LHCN-M2 (cell line): ENCODE measurements at places on chromosomes 5 and 9. TPM values are rescaled to one million over a fixed set of nuclear protein-coding genes. Genes with fewer than 3 reads are reported as not detected.

DNA sequence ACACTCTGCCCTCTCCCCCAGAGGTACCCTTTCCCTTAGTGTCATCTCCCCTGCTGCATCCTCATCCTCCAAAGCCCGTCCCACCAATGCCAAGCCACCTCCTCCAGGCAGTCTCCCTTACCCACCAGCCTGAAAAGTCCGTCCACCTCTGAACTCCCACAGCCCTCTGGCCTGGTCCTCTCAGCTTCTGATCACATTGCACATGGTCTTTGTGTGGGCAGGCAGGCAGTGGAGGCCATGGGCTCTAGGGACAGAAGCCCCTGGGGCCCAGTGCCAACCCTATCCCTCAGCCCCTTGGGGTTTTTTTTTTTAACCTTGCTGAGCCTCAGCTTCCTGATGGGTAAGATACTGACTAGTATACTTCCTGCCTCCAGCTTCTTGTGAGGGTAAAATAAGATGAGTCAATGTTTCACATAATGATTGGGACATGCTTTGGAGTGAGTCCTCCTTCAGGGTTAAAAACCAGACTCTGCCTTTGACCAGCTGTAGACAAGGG is 19.4 kb downstream of the CSF1R start:
- DNase-seq: peak; percentile 80

- no peak for DNase-seq
These were observed 1.4 kb downstream of the HAND1 start for GRCh38 chr5:154476354-154477205.

DNA sequence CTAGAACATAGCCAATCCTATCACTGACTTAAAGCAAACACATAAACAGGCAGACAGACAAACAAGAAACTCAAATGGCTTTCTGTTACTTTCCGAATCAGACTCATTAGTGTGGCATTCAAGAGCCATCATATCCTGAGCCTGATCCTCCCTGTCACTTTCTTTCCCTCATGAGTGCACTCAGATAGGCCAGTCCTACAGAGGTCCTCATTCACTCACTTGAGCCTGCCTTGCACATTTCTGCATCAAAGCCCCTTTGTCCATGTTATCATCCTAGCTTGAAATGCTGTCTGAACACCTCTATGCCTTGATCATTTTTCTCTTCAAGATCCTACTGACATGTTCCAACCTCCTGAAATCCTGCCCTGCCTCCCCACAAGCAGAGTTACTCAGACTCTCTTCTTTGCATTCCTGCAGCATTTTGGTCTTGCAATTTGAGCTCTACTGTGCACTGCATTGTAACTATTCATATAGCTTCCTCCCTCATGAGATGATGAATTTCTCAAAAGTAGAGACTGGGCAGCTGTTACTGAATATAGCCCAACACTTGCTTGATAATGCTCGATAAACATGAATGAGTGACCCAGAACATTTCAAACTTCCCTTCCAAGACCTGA is 126.9 kb downstream of the PALM2AKAP2 start:
- DNase-seq: peak; percentile 42

DNA sequence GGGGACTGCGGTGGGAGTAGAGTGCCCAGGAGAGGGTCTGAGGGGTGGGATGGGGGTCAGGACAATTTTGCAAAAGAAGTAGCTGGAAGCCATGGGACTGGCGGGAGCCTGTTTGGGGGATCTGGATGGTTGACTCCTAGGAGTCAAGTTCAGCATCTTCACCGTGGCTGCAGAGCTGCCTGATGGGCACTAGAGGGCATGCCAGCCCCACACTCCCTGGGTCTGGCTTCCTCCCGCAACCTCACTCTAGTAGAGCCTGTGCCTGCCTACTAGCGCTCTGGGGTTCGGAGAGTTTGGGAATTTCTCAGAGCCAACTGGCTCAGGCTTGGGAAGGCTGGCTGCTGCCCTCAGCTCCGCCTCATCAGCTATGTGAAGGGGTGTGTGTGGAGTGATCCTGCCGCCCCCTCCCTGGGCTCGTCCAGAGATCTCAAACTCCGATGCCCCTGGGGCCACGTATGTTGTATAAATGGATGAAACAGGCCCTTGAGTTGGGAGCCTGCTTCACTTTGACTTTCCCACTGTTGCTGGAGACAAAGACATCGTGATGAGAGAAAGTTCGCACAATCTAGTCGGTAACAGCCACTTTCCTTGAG is 10.8 kb downstream of the TSPAN17 start:
- peak; percentile 46 for DNase-seq

- no peak for DNase-seq
These were observed 12.0 kb downstream of the URM1 start for GRCh38 chr9:128383007-128383753.

GRCh38 chr5:39214912-39215709 is 4.3 kb downstream of the FYB1 start:
- DNase-seq: no peak

DNA sequence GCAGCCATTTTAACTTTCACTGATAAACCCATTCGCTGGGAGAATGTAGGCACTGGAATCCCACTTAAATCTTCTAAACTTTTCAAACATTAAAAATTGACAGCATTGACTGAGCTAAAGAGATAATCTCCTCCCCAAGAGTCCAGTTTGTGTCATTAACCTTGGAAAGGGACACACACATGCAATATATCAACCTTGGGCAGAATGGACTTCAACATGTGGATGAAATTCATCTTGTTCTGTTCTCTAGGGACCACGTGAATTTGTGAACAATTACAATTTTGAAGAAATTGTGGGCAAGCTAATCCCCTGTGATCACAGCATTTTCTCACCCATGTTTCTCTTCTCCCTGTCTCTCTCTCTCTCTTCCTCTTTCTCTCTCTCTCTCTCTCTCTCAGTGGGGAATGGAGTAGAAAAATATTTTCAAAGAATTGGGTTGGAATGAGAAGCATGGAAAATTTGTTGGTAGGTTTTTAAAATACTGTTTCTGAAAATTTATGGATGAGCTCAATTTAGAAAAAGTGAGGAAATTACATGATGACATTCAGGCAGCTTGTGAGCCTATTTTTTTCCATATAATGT is 553.7 kb downstream of the EBF1 start:
- DNase-seq: no peak

- no peak for DNase-seq
These were observed 174.8 kb downstream of the ERCC6L2 start for GRCh38 chr9:96050048-96050860.

Gene ISCA1
- total RNA-seq: 39.2 and 41.2 TPM in 2 replicates

Gene PCDHGA8
- total RNA-seq: 0.26 and 0.75 TPM in 2 replicates
